Activated effector memory CD4-positive, alpha-beta T cell treated with anti-CD3 and anti-CD28 coated beads, Interleukin-2, amount 50 U/mL, for 16 hours (primary cell): ENCODE measurements at places on chromosomes 6 and 20.

DNA sequence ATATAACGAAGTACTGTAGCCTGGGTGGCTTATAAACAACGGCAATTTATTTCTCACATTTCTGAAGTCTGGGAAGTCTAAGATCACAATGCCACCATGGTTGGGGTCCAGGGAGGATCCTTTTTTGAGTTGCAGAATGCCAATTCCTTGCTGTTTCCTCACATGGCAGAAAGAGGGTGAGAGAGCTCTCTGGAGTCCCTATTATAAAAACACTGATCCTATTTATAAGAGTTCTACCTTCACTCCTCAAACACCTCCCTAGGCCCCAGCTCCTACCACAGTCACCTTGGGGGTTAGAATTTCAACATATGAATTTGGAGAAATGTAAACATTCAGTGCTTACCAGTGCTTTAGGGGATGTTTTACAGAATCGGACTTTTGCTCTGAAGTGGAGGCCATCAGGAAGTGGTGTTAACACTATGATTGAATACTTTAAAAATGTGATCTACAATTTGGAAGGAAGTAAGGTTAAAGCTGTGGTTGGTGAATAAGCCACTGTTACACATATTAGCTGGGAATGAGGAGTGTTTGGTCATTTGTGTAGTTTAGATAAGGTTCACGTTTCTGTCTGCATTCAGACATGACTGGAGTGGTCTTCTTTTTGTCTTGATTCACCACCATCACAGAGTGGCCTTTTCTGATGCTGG lies 79.9 kb upstream of the SPTLC3 start:
- DNase-seq = no peak

DNA sequence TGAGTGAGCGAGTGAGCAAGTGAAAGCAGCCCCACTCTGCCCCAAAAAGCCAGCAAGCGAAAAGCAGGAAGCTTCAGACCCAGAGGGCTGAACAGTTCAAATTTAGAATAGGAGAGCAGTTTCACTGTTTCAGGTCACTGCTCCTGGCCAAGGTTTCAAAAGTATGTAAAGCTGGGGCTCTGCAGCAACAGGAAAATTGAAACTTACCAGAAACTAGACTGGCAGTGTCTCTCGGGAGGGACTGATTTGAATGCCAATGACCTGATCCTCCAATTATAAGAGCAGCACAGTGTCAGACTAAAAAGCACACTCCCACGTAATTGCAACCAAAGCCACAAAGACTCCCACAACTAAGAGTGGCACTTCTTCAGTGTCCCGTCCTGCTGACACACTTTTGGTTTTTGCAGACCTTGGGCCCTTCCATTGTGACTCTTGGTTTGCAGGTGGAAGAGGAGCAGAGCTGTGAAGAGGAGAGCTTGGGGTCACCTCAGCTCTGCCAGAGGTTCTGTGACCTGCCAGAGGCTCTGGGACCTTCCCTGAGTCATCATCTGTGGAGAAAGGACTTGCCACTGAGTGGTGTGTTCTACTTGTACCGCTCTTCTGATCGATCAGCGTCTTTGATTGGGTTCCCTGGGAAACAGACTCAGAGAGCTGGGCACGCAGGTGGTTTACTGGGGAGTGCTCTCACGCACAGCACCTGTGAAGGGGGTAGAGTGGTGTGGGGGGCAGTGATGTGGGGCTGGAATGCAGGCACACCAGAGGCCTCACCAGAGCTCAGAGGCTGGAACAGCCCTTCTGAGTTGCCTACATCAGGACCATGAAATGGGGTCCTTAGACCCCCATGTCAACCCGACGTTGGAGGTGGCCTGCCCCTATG lies 52.7 kb upstream of the PTGIS start:
- DNase-seq = no peak

- peak; percentile 13 for DNase-seq
These were observed 40.1 kb upstream of the PMEPA1 start for GRCh38 chr20:57749869-57750268.

GRCh38 chr20:50297498-50298376 lies 107.1 kb downstream of the CEBPB start:
- DNase-seq = no peak

DNA sequence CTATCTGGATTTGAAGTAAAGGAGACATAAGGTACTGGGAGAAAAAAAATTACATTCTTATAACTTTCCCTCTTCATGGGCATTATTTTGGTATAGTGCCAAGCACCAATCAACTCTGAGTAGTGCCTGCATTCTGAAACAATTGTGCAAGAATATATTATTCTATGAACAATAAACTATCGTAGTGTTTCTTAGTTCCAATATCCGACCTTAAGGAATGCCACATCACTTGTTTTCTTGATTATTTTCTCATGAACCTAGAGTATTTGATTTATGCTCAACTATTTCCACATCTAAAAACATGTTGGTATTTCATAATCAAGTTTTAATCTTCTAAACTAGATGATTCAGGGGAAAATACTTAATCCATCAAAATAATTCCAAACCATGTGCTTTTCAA lies 294.4 kb upstream of the TBX18 start:
- DNase-seq = no peak

GRCh38 chr6:155085582-155086257 lies 90.6 kb downstream of the TIAM2 start:
- no peak for DNase-seq

- DNase-seq = no peak
These were observed 4.9 kb downstream of the NKAIN2 start for GRCh38 chr6:123808556-123808955.

- peak; percentile 59 for DNase-seq
These were observed 4.0 kb upstream of the FOXF2 start for GRCh38 chr6:1385129-1386037.

- no peak for DNase-seq
These were observed at the start of gene SMOC2 for GRCh38 chr6:168440520-168441433. TSS of gene SMOC2 (plus strand) at chr6:168441184. CDS start at chr6:168441371, 187 bp downstream.

DNA sequence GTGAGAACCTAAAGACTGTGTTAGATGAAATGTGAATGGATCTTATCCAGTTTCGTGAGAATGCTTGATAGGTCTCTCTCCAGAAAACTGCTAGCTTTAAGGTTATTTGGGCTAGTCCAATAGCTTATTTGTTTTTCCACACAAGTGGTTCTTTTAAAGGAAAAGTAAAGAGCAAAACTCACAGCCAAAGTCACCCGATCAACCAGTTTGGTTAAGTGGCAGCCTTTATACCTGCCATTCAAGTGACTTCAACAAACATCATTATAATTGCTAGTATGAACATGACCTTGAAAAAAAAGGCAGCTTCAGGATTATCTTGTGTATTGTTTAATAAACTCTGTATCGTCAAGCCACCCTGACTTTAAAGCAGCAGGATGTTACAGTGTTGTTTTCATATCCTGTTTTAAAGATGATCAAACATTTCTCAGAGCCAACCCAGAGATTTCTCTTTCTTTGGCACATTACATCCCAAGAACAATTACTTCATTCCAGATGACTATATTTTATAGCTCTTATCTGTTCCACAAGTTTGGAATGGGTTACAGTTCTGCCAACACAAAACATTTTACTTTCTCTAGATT lies 253.4 kb downstream of the EPHA7 start:
- no peak for DNase-seq

- DNase-seq = no peak
These were observed 498.3 kb upstream of the AGPAT4 start for GRCh38 chr6:161772176-161772575.

- DNase-seq = no peak
These were observed 74.0 kb upstream of the RALGAPA2 start for GRCh38 chr20:20786428-20786827.

DNA sequence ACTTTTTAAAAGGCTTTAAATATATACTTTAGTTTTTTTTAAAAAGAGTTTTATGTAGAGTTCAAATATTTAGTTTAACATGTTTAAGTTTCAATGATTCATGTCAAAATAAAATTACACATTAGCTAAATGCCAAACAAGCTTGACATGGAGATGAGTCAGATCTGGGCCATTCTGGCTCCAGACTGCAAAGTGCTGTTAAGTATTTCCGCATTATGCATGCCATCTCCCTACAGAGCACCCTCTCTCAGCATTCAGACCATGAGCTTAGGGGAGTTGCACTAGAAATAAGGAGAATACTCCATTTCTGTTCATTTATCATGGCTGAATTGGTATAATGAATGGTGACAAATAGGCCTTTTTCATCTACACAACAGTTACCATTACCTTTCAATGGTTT lies 21.5 kb upstream of the HS3ST5 start:
- DNase-seq = no peak

DNA sequence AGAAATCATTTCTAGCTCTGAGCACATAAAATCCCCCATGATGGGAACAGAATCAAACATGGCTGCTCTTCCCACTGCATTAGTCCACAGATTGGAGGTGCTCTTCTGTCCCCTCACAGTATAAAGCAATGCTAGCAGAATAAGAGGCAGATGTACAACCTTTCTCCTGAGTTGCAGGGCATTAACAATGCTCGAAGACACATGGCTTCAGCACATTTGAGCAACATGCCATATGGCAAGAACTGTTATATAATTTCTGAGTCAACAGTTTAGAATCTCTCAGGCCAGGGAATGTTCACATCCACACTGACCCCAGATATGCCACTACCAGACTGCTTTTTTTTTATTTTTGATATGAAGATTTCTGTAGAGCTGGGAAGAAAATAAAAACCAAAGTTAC lies 119.6 kb downstream of the KIF13A start:
- DNase-seq = no peak

DNA sequence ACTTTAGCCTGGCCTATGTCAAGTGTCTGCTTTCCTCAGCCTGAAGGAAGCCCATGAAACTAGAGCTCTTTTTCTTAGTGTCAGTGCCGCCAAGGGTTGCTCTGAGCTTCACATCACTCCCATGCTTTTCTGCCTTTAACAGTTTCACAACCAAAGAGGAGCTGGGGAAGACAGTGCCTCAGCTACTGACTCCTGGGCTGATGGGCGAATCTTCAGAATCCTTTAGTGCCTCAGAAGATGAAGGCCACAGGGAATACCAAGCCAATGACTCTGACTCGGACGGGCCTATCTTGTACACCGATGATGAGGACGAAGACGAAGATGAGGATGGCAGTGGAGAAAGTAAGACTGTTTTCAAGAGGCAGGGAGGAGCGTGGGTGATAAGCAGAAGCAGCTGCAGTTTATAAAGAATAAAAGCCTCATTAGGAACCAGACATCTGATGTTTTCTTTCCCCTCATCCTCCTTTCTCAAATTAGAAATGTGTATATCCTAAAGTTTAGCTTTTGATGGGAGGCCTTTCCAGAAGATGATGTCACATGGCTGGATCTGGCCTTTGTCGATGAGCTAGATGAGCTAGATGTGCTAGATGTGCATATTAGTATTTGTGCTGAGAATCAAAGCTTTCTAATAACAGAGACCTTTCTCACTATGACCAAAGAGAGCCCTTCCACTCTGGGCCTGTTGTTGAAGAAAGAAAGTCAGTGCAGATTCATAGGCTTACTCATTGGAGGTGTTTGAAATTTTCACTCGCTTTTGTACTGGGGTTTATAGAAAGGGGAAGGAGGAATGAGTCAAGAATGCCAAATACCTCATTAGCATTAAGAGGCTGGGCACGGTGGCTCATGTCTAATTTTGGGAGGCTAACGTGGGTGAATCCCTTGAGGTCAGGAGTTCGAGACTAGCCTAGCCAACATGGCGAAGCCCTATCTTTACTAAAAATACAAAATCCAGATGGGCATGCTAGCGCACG lies 70.7 kb upstream of the LTV1 start:
- DNase-seq = no peak

DNA sequence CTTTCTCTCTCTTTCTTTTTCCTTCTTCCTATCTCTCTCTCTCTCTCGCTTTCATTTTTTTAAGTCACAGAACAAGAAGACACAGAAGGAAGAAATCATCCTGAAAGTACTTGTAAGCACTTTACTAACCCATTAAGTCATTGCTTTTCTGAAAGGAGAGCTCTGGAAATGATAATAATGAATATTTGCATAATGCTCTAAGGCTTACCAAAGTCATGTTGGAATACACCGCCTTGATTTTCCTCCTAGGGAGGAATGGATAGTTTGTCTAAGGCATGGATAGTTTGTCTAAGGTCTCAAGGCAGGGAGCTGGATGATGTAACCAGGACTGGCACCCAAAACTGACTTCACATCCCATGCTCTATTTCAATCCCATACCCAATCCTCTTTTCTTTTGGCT lies 12.9 kb upstream of the CTCFL start:
- DNase-seq = no peak

DNA sequence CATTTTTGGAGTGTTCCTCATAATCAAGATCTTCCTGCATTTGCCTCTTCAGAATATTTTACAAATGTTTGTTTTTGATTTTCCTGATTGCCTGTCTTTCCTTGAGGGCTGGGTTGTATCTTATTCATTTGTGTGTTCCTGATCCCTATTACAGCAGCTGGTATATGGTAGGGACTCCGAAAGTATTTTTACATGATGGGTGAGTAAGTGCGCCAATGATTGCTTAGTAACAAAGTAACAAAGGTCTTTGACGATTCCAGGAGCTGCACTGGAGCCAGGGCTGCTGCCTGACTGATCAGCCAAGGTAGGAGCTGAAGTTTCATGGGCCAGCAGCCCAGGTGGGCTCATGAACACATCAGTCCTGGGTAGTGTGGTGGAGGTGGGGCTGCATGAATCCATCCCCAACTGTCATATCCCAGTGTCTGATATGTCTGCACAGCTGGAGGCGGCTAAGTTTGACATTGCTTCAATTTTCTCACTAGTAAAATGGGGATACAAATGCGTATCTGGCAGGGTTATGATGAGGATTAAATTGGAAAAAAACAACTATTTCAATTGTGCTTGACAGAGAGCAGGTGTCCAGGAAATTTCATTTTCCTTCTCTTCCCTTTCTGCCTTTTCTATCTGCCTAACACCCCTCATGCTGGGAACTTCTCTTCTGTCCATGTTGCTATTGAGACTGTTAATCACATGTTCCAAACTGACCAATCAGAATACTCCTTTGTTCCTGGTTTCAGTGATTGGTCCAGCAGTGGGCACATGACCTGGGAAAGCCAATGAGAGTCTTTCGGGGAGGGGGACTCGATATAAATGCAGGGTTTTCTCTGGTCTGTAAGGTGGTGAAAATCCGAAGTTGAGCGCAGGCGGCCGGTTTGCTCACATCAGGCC lies 90.7 kb downstream of the CDH26 start:
- no peak for DNase-seq

DNA sequence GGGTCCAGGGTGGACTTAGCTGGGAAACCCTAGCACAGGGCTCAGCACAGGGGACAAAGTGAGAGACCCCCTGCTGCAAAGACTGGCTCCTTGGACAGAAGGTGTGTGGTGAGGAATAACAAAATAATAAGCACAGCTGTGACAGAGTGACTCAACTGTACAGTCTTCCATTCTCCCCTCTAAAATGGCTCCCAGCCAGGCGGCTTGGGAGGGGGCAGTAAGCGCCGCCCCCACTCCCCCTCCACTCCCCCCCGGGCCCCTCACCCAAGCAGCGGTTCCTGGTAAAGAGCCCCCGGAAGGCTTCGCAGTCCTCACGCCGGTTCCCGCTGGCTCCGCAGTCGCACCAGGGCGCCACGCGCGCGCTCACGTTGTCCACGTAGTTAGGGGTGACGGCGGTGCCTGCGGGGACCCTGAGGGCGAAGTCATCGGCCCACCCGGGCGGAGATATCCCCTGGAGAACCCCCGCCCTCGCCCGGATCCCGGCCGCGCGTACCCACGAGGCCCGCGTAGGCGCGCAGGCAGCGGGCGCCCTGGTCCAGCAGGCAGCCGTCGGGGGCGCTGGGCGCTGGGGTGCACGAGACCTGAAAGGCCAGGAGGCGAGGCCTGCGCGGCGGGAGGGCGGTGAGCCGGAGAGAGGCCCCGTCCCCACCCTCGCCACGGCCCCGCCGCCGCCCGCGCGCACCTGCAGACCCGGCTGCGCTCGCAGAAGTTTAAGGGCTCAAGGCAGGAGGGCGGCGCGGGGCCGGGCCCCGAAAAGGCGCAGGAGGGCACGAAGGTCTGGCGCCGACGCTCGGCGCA lies 2.7 kb downstream of the GFRA4 start:
- DNase-seq = no peak

- DNase-seq = no peak
These were observed 73.1 kb downstream of the AGPAT4 start for GRCh38 chr6:161200610-161201370.
